ENCODE measurements at places on chromosomes 4 and X.

DNA sequence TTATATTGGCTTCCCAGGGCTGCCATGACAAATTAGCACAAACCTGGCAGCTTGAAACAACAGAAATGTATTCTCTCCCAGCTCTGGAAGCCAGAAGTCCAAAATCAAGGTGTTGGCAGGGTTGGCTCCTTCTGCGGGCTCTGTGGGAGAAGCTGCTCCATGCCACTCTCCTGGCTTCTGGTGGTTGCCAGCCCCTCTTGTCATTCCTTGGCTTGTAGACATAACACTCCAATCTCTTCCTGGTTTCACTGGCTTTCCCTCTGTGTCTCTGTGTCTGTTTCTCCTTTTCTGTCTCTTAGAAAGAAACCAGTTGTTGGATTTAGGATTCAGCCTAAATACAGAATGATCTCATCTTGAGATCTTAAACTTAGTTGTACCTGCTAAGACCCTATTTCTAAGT lies 85.5 kb downstream of the USP46 start:
- no peak for DNase-seq

GRCh38 chrX:87874043-87874442 lies 356.4 kb downstream of the KLHL4 start:
- DNase-seq: no peak

- DNase-seq: no peak
Observed at GRCh38 chr4:177376024-177376423, 66.2 kb downstream of the AGA start.

- DNase-seq: no peak
Observed at GRCh38 chrX:42821803-42822443, 44.0 kb upstream of the PPP1R2C start.

GRCh38 chr4:75037252-75037651 lies 104.3 kb downstream of the PARM1 start:
- DNase-seq: peak; percentile 72

GRCh38 chr4:172851534-172851933 lies 317.1 kb upstream of the GALNT7 start:
- no peak for DNase-seq

DNA sequence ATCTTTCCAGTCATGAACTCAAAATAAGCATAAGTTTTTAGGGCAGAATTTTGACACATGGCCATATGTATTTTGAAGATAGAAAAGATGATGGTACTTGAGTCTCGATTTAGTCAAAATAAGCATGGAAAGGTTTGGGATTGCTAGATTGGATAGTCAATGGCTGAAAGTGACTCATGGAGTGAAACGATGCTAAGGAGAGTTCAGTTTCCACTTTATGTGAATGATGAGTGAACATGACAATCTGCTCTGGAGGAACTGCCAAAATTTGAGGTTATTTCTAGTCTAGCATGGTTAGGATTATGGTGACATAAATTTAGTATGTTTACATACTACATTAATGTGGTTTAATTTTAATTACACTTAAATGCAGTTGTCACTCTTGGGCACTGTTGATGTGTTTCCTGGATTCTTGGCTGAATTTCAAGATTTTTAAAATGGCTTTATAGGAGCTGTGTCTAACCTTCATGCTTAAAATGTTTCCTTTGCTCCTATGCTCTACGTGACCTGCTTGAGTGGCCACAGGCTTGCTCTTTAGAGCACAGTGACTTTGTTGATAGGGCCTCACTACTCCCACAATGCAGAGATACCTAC lies 17.1 kb downstream of the DDX3X start:
- no peak for DNase-seq

- no peak for DNase-seq
Observed at GRCh38 chr4:173538909-173539445, 8.9 kb upstream of the HAND2 start.

GRCh38 chr4:27684610-27685011 lies 824.0 kb downstream of the STIM2 start:
- peak; percentile 15 for DNase-seq

DNA sequence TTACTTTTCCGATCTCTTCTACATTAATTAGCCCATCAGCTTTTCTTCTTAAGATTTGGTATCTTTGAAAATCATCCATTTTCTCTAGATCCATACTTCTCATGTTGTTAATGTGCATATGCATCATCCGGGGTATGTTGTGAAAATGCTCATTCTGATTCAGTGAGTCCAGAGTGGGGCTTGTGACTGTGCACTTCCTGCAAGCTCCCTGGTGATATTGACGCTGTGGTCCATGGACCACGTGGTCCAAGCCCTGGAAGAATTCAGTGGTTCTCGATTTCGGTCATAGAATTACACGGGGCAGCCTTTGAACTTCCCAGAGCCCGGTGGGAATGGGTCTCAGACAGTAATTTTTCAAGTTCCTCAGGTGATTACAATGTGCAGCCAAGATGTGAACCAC lies 69.8 kb downstream of the ZFX start:
- DNase-seq: no peak

- DNase-seq: no peak
Observed at GRCh38 chr4:151685303-151685702, 75.5 kb downstream of the GATB start.

- no peak for DNase-seq
Observed at GRCh38 chrX:69173906-69174305, 8.7 kb upstream of the PJA1 start.

DNA sequence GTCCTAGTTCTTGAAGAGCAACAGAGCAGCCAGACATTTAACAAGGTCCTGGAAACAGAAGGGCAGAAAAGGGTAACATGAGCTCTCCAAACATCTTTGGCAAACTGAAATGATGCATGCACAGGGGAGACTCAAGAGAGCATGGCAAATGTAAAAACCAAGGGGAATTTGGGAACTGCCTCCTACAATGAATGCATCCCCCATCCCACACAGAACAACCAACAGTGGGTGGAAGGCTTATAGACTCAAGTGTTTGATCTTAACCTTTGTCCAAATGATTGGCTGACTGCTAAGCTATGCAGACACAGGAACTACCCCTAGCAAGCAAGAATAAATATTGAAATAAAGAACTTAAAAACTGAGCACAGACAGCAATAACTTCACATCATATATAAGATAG lies 74.4 kb downstream of the CENPC start:
- no peak for DNase-seq

GRCh38 chr4:105352826-105353225 lies 121.0 kb downstream of the PPA2 start:
- no peak for DNase-seq

- DNase-seq: no peak
Observed at GRCh38 chr4:32002037-32002747, 1282.0 kb downstream of the PCDH7 start.

DNA sequence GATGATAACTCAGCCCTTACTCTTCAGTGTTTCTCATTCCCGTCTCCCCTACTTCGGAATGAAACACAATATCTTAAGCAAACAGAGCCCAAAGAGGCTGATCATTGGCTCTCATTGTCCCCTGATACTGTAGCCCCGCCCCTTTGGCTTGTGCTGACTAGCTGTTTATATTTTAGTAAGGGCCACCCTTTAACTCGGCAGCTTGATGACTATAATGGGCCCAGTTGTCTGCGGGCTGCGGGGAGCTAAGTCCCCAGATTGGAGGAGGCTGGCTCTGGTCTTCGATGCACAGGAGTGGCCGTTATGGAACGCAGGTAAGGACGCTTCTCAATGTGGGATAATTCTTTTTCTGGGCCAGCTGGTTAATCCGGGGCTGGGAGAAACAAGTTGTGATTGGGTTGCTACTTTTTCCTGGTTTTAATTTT lies at the start of gene TRIM2:
TRIM2 (plus strand) TSS at position 197 of the 425 bp plus-strand sequence; CDS start at position 285, 88 bp downstream.
- DNase-seq: peak; percentile 46

GRCh38 chr4:154067786-154068185 lies 278.9 kb upstream of the SFRP2 start:
- no peak for DNase-seq

DNA sequence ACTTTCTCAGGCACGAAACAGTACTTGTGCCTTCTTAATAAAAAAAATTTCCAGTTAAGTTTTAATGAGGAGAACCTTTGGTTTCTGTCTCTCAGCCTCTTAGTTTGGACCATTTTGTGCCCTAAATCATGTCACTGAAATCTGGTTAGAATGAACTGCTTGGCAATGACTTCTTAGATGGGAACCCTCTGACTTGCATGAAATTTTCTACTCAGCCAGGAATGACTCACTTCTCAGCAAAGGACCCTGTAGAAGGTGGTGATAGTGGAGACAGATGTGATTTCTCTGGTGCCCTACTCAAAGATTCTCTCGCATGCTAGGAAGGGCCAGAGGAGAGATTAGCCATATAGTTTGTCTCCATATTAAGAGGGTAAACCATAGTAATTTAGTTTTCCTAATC lies 50.5 kb downstream of the RASL11B start:
- no peak for DNase-seq

DNA sequence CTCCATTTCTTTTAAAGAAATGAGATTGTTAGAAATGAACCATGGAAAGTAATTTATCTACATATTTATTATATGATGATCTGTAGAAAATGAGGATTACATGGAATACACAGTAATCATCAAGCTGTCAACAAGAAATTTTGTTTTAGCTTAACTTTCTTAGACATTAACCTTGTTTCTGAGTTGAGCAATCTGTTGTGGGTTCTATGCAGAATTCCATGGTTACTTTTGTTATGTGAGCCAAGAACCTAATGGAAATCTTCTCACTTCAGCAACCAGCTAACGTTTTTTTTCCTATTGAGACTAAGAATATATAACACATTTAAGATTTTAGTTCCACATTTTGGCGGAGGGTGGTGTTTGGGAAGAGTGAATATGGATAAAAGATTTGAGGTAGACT lies 136.1 kb upstream of the SLC4A4 start:
- no peak for DNase-seq

GRCh38 chr4:104866809-104867208 lies 279.9 kb upstream of the TET2 start:
- DNase-seq: no peak

DNA sequence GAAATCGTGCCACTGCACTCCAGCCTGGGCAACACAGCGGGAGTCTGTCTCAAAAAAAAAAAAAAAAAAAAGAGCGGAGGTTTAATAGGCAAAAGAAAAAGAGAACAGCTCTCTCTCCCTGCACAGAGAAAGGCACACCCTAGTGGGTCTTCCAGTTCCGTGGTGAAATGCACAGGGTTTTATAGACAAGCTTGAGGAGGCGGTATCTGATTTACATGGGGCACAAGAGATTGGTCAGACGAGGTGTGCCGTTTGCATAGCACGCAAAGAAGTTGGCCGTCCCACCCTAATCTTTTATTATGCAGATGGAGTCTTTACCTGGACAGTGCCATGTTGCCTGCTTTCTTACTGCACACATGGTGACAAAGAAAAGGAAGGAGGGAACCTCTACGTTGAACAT lies 33.5 kb upstream of the REST start:
- no peak for DNase-seq

- DNase-seq: no peak
Observed at GRCh38 chrX:12007881-12008280, 130.4 kb upstream of the FRMPD4 start.

DNA sequence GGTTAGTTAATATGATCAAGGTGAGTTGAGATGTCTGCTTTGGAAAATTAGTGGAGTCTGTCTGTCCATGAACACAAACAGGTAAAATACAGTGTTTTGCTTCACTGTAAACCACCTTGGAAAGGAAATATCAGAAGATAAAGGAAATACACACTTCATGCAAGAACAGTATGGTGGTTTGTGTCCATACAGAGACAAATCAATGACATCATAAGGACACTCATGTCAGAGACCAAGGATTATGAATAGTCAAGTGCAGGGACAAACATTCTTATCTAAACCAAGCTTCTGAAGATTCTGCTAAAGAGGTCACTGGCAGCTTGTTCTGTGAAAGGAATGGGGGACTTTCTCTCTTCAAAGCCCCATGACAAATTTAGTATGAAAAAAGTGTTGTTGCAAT lies 322.9 kb upstream of the F9 start:
- DNase-seq: no peak
